Stimulated activated CD8-positive, alpha-beta memory T cell treated with anti-CD3 and anti-CD28 coated beads, Interleukin-12 subunit alpha, Interleukin-12 subunit beta, amount 100 ng/mL, for 1 hour (primary cell): ENCODE measurements at places on chromosomes 5 and 9.

DNA sequence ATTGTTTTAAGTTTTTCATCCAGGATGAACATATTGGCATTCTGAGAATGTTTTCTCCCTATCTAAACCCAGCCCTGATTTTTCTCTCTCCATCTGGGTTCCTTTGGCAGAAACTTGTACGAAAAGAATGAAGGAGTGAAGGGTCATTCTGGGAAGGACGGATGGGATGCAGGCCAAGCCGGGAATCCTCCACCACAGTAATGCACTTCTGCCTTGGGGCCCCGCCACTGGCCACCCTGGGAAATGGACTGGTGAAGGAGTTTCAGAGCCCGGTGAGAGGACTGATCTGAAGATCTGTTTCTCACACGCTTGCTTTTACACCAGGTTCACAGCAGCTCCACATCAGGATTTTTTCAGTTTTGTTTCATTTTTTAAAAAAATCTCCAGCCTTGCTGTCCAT, 554.8 kb downstream of the BNC2 start:
- DNase-seq: no peak

GRCh38 chr9:123925161-123925560, 4.8 kb downstream of the DENND1A start:
- no peak for DNase-seq

GRCh38 chr9:70205366-70206020, 53.3 kb upstream of the SMC5 start:
- DNase-seq: no peak

- DNase-seq: no peak
Measured at GRCh38 chr5:96312383-96312782, 120.7 kb downstream of the PCSK1 start.

DNA sequence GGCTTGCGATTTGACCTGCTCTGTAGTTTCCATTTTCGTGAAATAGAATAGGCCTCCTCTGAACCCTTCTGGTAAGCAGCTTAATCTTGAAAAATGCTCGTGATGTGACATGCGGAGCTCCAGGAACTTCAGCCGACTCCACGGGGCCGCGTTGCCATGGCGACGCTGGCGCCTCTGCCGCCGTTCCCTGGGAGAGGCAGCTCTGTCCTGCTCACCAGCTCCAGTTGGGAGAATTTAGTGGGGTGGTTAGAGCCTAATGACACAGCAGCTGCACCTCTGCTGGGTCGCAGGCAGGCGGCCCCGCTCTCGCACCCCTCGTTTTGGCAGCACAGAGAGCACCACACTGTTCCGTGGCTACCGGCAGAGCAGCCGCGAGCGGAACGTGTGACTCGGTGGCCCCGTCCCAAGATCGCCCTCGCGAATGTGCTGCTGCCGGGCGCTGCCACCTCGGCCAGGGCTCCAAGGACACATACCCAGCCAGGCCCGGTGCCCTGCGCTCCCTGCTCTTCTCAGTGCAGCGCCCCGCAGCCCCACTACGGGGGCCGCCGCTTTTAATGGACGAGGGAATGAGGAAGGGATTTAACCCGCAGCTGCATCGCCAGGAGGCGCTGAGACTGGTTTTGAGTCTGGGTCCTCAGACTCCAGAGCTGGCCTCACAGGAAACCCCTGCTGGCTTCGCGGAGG, 131.2 kb upstream of the LMX1B start:
- DNase-seq: no peak

GRCh38 chr9:122742003-122742402, at the start of gene OR1L6:
Gene OR1L6 (plus strand): TSS chr9:122742303. CDS start chr9:122749848, 7,545 bp downstream.
- no peak for DNase-seq

GRCh38 chr5:149345147-149345891, at the start of gene GRPEL2:
Gene GRPEL2 (plus strand): TSS chr5:149345499. CDS start chr5:149345540, 41 bp downstream.
- peak; percentile 76 for DNase-seq

DNA sequence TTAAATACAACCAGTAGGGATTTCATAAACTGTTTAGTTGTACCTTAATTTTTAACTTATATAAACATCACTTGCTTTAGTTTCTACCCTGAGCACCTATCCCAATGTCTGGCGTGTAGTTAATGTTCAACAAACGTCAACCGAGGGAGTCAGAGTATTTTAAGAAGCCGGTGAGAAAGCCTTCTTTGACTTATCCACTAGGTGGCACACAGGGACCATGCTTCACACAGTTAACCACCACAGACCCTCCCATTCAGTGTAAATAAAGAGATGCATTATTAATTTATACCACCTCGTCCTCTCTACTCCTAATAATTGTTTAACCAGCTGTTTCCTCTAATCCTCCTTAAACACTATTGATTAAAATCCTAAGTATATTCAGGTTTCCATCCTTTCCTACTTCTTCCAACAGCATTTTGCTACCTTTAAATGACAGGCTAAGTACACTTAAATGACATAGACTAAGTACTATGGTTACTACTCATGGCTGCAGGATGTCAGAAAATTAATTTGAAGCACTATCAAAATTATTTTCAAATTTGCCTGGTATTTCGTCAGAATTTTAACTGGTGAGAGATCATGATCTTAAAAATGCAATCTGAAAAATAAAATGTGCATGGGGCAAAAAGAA, 2.3 kb downstream of the HAPLN1 start:
- DNase-seq: peak; percentile 3

DNA sequence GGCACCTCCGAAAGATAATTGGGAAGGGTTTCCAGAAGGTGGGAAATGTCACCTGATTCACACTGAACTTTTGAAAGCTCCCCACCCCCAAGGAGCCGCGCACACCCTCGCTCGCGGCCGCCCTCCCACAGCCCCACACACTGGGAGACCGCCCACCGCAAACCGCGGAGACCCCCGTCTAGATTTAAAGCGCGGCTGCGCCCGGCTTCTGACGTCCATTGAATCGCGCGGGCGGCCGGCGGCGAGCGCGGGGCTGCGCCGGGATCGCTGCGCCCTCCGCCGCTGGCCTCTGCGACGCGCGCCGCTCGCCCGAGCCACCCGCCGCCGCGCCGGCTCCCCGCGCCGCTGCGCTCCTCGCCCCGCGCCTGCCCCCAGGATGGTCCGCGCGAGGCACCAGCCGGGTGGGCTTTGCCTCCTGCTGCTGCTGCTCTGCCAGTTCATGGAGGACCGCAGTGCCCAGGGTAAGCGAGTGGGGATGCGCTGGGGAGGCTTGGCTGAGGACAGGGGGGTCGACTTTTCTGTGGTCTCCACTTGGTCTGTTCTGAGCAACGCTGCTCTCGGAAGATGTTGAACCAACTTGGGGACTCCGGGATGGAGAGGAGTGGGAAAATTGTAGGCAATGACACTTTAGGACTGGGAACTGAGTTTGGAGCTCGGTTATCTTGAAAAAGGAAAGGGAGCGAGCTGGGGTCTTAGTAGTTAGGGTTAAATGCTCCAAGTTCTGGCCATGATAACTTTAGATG, at the start of gene FST:
Gene FST (plus strand): TSS at position 214 of the 743 bp plus-strand sequence. CDS start 163 bp downstream, at position 377.
- no peak for DNase-seq
